Neuronal stem cell (in vitro differentiated cells): ENCODE measurements at places on chromosomes 2 and 18.
A peak's percentile ranks its signal among the peaks of the same experiment; 100 is the strongest.

GRCh38 chr2:207499114-207499513, 30.6 kb upstream of the CREB1 start:
- no peak for DNase-seq

- no peak for DNase-seq
Observed at GRCh38 chr2:135803278-135803677, 33.7 kb downstream of the LCT start.

GRCh38 chr2:109674894-109675534, 60.9 kb downstream of the SOWAHC start:
- no peak for DNase-seq

DNA sequence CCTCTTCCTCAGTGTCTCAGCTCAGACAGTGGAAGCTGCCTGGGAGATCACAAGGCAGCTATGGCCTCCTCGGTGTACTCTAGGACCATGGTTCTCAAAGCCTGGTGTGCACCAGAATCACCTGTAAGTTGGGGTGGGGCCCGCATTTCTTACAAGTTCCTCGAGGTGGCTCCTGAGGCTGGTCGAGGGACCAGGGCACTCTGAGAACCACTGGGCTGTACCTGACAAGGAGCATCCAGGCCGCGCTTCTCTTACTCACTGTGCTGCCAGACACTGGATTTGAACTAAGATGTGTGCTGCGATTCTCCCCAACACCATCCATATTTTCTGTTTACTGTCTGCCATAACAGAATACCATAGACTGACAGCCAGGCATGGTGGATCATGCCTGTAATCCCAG, 59.5 kb downstream of the DIPK1C start:
- DNase-seq, result no peak

DNA sequence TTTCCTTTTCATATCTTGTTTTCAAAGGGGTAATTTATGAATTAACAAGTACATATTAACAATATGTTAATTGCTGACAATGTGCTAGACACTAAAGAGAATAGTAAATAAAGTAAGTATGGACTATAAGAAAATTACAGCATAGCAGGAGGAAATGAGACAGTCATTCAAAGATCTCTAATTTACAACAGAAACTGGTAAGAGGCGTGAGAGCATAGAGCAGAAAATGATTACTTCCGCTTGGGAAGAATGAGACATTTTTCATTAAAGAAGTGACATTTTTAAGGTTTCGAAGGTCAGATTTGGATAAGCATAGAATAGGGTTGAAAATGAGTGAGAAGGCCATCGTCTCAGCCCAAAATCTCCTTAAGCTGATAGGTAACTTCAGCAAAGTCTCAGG, 184.4 kb upstream of the SESTD1 start:
- no peak for DNase-seq

GRCh38 chr2:192236136-192236535, 41.4 kb upstream of the TMEFF2 start:
- no peak for DNase-seq

DNA sequence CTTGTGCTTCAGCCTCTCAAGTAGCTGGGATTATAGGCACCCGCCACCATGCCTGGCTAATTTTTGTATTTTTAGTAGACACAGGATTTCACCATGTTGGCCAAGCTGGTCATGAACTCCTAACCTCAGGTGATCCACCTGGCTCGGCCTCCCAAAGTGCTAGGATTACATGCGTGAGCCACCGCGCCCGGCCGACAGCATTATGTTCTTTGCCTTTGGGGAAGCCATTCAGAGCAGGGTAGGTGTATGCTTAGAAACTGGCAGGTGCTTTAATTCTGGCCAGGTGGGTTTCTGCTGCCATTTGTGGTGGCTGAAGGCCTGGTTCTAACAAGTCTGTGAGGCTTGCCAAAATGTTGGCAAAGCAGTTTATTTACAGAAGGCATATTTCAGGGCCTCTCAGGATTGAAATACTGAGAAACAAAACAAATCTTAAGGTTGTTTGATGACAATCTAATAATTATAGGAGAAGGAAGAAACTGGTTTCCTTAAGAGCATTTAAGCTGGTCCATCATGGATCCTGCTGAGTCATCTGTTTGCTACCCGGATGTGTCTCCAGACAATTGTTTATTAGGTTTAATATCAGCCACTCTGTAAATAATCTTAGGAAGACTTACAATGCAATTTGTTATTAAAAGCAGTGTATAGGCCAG, 16.0 kb downstream of the SLC20A1 start:
- DNase-seq, result no peak

DNA sequence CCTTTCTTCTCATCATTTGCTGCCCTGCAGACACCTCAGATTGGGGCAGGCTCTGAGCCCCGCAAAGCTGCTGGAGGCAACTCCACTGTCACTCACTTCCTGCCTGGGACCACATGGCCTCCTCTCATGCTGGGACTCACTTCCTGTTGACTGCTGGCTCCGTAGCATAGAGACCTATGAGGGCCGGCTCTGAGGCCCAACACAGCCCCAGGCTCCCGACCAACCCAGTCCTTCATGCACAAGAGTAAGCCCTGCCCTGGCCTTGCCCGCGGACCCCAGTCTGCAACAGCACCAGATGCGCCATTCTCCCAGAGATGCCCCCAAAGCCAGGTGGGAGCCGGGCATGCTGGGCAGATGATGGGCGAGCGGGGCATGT, 55.7 kb downstream of the DNMT3A start:
- DNase-seq, result no peak

GRCh38 chr2:26424221-26424620, 22.5 kb downstream of the DRC1 start:
- no peak for DNase-seq

- DNase-seq, result no peak
Observed at GRCh38 chr2:55408098-55408882, 11.4 kb downstream of the CCDC88A start.

GRCh38 chr2:8693157-8693821, 11.4 kb downstream of the ID2 start:
- DNase-seq, result peak; percentile 20

- DNase-seq, result no peak
Observed at GRCh38 chr2:14424478-14425390, 207.8 kb upstream of the LRATD1 start.

DNA sequence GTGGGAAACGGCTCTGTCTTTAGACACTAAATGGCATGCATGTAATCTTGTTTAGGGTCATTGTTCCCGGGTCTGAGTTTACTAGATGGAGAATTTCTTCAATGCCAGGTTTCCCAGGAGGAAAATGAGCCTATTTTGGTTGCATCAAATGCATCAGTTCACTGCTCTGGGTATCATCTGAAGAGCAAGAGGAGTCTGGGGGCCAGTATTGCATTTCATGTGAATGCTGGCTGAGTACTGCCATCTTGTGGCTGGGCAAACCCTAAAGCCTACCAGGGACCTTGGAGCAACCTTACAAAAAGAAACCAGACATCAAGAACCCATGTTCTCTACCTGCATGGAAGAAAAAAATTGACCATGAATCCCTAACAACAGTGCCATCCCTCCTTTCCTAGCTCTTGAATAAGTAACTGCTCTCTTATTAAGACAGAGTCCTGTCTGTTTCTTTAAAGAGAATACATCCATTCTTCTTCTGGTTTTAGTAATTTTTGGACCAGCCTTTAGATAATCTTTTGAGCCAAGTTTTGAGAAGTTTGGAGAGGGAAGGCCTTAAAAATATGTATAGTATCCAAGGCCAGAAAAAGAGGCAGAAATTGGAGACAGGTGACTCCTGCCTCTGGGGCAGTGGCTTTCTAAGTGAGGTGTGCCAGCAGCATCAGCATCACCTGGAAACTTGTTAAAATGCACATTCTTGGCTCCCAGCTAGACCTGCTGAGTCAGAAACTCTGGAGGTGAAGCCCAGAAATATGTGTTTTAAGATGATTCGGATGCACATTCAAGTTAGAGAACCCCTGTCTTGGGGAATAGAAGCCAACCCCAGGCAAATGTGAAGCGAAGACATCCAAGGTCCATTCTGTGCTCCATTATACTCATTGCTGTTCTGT, 261.0 kb upstream of the CXCR4 start:
- peak; percentile 64 for DNase-seq

DNA sequence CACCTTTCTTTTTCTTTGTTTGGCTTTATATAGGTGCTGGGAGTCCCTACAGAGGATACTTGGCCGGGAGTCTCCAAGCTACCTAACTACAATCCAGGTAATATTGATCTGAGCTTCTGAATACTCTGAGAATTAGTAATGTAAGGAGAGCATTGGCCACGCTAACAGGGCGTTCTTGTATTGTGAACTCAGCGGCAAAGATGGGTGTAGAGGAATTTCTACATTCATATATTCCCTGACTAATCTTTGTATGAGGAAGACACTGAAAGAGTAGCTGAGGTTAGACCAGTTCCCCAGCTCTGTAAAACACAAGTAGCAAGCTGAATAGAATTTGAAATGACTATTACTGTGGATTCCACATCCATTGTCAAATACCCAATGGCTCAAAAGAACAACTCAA, 48.5 kb downstream of the CDK15 start:
- DNase-seq, result no peak

GRCh38 chr18:13323186-13323585, 104.6 kb downstream of the LDLRAD4 start:
- no peak for DNase-seq

DNA sequence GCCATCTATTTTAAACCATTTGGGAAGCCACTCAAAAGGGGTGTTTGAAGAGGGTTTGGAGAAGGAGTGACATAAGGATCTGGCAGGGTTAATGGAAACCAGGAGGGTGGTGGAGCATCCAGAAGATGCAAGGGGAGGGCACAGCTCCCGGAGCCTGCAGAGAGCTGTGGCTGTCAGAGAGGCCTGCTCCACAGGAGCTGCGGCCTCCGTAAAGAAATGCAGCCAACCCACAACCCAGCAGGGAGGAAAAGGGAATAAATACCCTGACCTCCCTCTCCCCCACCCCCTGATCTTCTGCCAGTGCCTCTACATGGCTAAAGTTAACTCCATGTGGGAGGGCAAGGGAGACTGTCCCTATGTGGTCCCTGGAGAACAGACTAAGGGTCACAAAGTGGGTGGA, 567.1 kb upstream of the POU3F3 start:
- peak; percentile 12 for DNase-seq

DNA sequence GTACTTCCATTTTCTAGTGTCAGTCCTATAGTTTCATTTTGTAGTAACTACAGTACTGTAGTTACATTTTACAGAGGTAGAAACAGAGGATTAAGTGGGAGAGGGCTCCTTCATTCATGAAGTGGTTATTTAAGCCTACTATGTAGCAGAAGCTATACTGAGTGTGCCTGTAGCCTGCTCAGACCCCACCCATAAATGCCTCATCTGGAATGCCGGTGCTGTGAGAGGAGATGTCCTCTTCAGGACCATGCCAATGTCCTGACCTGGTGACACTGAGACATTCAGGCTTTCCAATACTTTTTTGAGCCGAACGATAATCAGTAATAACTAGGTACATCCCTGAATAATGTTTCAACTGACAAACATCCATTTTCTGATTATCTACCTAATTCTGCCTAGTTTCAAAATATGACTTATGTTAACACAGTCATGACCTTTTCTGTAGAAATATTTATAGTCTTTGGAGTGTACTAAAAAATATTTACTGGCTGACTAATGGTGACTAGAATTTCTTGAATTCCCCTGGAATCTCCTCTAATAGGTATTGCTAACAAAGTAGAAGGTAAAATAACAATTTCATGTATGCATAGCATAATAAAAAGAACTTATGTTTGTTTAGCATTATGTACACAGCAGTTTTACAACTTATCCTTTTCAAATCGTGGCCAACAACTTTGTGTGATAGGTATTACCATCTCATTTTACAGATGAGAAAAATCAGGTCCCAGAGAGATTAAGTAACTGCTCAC, 10.2 kb upstream of the ARHGAP28 start:
- no peak for DNase-seq

DNA sequence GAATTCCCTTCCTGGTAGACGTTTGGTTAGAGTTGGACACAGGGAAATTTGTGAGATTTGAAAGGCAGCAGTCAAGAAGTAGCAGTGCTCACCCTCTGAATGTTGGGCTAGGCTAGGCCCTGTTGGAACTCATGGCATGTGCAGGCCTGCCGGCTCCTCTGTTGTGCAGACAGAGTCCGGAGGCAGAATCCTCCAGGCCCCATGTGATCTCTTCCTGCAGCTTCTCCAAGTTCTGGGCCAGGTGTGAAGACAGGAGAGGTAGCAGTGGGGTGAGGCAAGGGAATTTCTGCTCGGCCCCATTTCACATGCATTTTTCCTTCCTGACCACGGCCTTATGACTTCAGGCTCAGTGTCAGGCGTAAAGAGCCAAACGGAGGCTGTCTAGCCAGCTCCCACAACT, 36.9 kb upstream of the RAB31 start:
- no peak for DNase-seq

- no peak for DNase-seq
Observed at GRCh38 chr2:8254791-8255447, 426.9 kb upstream of the ID2 start.

GRCh38 chr2:106638043-106638442, 150.9 kb downstream of the CD8B2 start:
- no peak for DNase-seq

DNA sequence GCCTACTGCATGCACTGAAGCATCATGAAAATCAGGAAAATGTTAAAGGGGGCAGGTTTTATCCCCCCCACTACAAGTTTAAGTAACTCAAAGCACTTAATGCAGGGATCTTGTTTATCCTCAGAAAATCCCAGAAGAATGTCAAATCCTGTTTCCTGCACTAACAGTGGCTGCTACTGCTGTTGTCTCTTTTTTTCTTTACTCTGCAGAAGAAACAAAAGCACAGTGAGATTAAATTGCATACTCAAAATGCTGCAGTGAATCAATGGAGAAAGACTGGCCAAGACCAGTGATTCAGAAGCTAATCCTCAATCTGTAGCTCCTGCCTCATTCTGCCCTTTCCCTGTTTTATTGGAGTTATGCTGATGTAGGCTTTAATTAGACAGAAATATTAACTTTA, 332.3 kb upstream of the FIGN start:
- no peak for DNase-seq

GRCh38 chr2:149000158-149000938, 38.2 kb upstream of the LYPD6B start:
- no peak for DNase-seq

DNA sequence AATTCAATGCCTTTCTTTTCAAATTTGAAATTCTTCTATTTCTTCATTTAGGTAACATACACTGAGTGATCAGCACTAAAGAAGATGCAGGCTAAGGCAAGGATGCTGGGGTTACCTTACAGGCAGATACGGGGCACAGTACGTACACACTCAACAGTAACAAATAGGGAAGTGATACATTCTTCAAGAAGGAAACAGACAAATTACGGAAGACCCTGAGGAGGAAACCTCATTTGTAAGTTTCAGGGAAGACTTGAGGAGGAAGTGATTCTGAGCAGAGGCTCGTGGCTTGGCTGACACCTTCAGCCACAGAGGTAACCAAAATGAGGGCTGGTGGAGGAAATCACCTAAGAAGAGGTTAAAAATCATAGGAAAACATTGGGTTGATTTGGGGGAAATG, 1108.3 kb upstream of the KLHL29 start:
- no peak for DNase-seq

- DNase-seq, result no peak
Observed at GRCh38 chr2:6941299-6942046, 24.3 kb downstream of the RNF144A start.

- no peak for DNase-seq
Observed at GRCh38 chr2:4979111-4979510, 713.1 kb upstream of the SOX11 start.
